Activated CD8-positive, alpha-beta memory T cell treated with anti-CD3 and anti-CD28 coated beads for 1 hour (primary cell): ENCODE measurements at places on chromosomes 3 and 15.

DNA sequence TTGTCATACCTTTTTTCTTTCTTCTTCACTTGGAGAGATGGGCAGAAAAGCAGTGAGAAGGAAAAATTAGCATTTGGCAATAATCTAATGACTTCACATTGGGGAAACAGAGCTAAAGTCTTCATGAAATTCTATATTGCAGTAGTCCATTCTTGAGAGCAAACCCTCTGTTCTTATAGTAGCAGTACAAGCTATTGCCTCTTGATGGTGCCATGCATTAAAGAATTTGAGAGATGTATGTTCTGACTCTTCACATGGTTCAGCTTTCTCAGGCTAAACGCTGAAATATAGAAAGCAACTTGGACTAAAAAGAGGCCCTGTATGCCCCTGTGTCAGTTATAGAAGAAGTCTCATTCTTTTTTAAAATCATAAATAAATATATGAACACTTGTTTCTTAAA lies 36.0 kb downstream of the PHLDB2 start:
- no peak for DNase-seq

- no peak for DNase-seq
Measured at GRCh38 chr3:159513444-159513843, 475.2 kb upstream of the IL12A start.

GRCh38 chr3:53190659-53191058 lies 29.6 kb downstream of the PRKCD start:
- DNase-seq = no peak

DNA sequence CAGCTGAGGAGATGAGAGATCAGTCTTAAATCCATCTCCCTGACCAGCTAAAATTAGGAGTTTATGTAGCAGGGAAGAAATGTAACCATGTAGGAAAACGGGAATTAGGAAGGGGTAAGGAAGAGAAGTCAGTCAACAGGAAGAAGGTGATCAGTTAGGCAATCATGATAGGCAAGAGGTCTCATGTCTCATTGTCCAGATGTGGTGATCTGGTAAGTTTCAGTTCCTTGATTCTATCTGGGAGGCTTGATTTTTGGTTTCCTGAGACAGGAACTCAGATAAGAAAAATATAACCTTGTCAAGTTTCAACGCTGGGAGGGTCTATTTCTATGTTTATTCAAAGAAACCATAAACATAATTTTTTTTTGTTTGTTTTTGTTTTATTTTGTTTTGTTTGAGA lies 40.3 kb upstream of the TBC1D5 start:
- DNase-seq = no peak

- no peak for DNase-seq
Measured at GRCh38 chr3:123165163-123165562, 36.6 kb upstream of the SEC22A start.

DNA sequence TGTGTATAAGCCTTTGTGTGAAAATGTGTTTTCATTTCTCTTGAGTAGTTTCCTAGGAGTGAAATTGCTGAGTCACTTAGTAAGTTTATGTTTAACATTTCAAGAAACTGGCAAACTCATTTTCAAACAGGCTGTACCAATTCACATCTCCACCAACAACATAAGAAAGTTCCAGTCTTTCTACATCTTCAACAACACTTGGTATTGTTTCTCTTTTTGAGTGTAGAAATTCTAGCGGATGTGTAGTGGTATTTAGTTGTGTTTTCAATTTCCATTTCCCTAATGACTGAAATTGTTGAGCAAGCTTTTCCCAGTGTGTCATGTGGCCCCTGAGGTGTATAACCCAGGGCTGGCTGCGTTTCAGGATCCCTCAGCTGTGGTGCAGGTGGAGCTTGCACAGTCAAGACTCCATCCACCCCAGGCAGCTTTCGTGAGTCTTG lies 258.5 kb downstream of the PDCD6IP start:
- no peak for DNase-seq

DNA sequence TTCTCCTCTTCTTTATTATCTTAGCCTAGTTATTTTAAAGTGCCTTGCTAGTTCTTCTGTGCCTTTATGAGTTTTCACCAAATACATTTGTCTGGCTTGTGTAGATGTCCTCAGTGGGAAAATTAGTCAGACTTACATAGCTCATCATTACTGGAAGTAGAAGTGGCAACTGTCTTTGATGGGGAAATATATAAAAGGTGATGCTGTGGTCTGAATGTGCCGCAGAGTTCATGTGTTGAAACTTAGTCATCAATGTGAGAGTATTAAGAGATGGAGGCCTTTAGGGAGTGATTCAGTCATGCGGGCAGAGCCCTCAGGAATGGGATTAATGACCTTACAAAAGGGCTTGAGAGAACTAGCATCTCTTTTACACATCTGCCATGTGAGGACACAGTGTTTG lies 6.4 kb upstream of the ERICH6 start:
- DNase-seq = no peak

DNA sequence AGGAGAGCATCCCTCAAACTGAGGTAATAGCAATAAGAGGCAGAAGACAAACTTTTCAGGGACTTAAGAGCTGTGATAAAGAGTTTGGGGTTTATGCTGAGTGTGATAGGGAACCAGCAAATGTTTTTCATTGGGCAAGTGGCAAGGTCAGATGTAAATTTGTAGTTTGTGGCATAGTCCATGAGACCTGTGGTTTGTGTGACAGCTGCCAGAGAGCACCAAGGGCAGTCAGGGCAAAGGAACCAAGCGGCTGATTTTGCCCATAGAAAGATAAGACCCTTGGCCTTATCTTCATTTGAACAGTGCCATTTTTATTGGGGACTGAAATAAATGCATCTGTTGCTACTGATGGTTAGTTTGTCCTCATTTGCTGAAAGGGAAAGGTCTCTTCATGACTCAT lies 220.3 kb downstream of the LRRN1 start:
- DNase-seq = no peak

- no peak for DNase-seq
Measured at GRCh38 chr15:65877749-65878148, 8.5 kb downstream of the RAB11A start.

DNA sequence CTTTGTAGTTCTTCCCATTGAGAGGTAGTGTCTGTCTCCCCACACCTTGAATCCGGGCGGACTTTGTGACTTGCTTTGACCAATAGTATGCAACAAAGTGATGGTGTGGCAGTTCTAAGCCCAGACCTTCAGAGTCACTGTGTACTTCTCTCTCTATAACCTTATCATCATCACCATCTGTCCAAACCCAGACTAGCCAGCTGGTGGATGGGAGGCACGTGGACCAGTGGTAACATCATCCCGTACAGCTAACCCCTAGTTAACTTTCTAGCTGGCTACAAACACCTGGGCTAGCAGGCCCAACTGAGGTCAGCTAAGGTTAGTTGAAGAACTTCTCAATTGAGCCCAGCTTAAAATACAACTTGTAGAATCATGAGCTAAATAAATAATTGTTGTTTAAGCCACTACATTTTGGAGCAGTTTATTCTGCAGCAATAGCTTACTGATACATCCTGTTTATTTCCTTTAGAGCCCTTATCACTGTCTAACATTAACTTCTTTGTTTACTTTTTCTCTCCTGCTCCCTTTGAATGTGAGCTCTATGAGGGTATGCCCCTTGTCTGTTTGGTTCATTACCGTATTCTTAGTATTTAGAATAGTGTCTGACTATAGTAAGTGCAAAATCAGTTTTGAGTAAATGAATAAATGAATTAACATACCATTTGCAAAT lies 11.5 kb upstream of the CCR9 start:
- no peak for DNase-seq

DNA sequence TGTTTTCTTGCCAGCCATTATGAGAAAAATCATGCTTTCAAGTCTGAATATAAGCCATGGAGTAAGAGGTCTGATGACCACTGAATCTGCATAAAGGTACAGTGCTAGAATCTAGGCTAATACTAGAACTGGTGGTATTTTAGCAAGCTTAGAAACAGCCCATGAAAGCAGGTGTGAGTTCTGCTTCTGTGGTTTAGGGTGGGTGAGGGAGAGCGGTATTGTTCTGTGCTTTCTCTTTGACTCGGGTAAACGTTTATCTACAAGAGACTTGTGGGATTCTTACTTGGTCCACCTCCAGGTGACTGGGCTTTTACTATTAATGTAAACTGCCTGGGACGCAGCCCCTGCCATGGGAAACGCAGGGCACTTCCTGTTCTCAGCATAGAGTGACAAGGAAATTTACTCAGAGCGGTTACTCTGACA lies 55.2 kb downstream of the PGPEP1L start:
- no peak for DNase-seq

DNA sequence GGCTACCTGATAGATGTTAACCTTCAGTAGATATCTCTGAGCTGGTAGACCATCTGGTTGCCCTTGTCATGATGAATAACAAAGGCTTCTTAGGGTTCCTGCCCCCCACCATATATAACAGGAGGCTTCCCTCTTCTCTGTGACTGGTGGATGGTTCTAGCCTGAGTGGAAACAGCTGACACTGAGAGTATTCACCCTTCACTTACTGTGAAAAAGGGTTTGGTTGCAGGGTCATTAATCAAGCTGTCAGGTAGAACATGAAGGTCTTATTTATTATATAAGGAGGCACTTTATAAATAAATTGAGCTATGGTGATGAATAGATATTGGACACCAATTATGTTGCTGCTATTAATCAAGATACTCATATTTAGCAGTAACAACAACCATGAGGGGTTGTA lies 58.6 kb downstream of the CACNA2D3 start:
- no peak for DNase-seq

- DNase-seq = no peak
Measured at GRCh38 chr15:90019611-90020010, 18.5 kb downstream of the ZNF710 start.

- DNase-seq = no peak
Measured at GRCh38 chr3:128882719-128883118, 3.3 kb downstream of the ACAD9 start.
